ENCODE measurements at places on chromosomes 3 and 15.

- DNase-seq: no peak
Measured at GRCh38 chr3:79506751-79507150, 261.0 kb downstream of the ROBO1 start.

DNA sequence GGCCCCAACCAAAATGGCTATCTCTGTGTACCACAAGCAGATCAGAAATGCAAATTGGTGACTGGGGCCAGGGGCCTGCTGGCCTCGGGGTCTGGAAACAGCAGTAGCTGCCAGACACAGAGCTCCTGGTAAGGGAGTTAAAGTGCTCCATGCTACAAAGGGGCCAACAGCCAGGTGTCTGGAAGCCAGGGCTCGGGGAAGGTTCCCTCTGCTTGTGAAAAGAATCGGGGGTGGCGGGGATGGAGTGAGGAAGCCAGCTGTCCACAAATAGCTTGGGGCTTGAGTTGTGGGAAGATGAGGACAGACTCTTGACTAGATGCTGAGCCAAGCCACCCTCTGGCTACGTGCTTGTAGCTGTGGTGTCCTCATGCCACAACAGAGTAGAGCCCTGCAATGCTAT is 39.3 kb downstream of the CHRD start:
- DNase-seq: no peak

DNA sequence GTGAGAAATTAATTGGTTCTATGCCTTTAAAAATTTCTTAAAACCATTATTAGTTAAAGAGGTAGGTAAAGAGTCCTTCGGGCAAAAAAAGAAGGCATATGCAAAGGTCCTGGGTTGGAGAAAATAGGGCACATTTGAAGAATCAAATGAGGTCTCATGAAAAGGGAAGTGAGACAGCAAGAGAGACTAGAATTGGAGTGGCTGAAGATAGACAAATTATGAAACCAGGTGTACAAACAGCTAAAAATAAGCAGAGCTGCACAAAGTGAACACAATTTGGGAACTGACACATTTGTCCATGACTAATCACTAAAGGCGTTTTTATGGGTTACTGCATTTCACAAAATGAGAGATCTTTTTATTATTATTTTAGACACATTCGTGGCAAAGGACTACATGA is 581.2 kb downstream of the PYDC2 start:
- DNase-seq: no peak

DNA sequence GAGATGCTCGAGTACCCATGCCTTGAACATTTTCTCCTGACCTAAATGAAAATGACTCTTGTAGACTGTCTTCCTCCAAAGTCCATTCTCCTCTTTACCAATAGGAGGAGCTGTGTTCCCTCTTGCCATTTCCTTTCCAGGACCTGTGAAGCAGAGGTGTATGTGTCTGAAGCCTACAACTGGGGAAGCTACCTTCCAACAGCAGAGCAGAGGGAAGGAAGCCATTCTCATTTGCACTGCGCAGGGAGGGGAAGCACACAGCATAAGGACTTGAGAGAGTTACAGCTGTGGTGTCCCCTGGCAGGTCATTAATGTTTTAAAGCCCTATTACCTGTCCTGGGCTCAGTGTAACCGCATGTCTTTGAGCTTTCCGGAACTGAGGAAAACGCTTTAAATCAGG is 38.7 kb downstream of the HSPBAP1 start:
- DNase-seq: no peak

DNA sequence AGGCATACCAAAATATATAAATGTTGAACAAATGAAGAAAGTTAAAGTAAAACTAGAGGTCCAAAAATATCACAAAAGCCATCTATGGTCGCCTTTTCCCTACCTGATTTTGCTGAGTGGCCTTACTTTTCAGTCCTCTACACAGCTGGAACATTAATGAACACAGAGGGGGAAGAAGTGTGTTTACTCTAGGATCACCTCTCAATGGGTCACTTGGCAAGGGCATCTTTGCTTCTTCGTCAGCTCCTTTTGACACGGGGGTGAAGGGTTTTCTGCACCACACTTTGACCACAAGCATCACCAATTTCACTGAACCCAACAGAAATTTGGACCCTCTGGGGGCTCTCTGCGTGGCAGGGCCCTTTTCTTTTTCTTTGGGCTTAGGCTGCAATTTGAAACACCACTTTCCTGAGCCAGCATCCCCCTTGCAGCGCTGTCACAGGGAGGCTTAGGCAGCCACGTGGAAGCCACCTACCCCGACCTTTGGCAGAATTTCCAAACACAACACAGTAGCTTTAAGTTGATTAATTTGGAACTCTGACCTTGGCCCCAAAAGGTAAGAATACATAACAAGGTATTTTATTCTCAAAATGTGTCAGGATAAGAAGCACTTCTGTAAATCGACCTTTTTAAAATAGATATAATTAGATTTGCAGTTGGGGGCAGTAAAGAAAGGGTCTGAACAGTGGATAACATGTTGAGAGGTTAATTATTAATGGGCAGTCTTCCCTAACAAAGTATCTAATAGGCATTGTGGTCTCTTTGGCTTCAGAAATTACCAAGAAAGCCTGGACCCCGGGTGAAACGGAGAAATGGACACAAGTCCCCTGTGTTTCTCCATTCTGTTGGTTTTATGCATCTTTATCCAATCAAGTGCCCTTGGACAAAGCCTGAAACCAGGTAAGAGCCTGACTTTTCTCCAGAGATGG is at the start of gene LIPC:
LIPC (plus strand) TSS at position 771 of the 929 bp plus-strand sequence; CDS start at position 813, 42 bp downstream.
- DNase-seq: no peak

- DNase-seq: no peak
Measured at GRCh38 chr15:70111203-70112073, 13.7 kb upstream of the TLE3 start.

- no peak for DNase-seq
Measured at GRCh38 chr3:135495891-135496290, 469.6 kb upstream of the PPP2R3A start.

GRCh38 chr15:25830844-25831451 is 32.2 kb downstream of the ATP10A start:
- no peak for DNase-seq

DNA sequence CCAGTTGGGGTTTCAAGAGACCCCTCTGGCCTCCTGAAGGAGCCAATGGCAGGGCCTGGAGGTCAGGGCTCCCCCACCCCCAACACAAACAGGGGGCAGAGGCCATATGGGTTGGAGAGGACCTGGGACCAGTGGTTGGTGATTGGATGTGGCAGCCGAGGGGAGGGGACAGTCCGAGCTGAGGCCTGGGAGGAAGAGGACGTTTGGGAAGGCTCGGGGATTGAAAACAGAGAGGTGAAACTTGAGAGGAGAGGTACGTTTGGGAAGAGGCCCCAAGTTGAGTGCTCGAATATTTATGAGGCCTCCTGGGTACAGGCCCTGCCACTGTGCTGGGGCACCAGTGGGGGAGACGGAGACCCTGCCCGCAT is 53.7 kb downstream of the DNAJB8 start:
- no peak for DNase-seq

DNA sequence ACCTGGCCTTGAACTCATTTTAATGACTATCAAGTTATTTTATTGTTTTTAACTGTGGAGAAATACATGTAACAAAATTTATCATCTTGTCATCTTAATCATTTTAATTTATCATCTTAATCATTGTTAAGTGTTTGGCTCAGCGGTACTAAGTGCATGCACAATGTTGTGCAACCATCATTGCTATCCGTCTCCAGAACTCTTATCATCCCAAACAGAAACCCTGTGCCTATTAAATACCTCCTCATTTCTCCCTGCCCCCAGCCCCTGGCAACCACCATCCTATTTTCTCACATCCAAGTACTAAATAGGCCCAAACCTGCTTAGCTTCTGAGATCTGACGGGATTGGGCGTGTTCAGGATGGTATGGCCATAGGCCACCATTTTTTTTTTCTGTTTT is 51.5 kb upstream of the UBP1 start:
- DNase-seq: no peak

DNA sequence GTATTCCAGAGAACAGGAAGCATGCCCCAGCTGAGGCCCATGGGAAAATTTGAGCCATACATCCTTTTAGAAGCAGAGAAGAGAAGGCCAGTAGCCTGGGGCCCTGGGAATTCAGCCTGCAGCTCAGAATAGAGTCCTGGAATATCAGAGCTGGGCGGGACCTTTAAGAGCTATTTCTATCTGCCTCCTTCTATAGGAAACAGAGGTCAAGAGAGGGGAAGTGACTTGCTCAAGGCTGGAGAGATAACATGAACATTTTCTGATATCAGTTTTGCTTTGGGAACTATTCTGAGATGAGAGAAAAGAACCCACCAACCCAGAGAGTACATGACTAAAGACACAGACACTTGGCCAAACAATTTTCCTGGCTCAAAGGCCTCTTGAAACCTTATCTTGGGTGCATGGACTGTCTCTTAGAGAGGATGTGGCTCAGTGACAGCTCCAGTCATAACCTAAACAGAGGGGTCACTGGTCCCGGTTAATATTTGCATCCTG is 26.0 kb downstream of the MASP1 start:
- DNase-seq: no peak

DNA sequence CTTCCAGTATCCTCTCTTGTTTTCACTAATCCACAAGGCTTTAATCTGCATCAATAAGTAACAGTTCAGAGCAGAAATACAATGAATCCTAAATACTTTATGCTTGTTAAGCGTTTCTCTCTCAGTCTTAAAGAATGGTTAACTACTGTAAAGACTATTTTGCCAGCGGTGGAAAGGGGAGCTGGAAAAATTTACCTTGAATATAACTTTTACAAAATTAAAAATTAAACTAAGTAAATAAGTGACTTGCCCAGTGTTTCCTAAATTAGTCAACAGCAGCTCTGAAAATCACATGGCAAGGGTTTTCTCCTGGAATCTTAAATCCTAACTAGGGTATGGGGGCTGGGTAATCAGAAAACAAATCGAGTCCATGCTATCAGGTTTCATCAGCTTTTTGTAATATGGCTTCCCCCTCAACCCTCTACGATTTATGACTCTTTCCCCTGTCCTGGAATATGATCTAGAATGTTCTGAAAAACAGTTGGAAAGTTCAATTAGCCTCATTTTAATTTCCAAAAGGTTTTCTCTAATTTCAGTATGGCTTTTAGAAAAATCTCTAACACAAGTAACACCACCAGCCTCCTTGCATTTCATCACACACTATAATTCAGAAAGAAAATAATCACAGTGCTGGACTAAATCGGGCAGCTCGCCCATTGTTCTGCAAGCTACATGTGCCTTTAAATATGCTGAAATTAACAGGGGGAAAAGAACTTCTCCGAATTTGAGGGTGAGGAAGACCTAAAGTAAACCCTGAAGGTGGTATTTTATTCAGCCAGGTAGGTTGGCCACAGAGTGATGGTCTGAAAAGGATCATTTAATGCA is 133.5 kb downstream of the ADAMTS9 start:
- no peak for DNase-seq

- no peak for DNase-seq
Measured at GRCh38 chr15:98718426-98719136, 70.2 kb downstream of the IGF1R start.

Data from activated naive CD4-positive, alpha-beta T cell treated with Interleukin-2 at 50 U/mL for 16 hours (primary cell).